ENCODE measurements at places on chromosomes 1 and 21.

GRCh38 chr1:184010788-184011187 is 26.7 kb downstream of the COLGALT2 start:
- DNase-seq: no peak

- no peak for DNase-seq
Measured at GRCh38 chr1:65734979-65735378, 57.7 kb upstream of the PDE4B start.

- DNase-seq: no peak
Measured at GRCh38 chr1:79852004-79852403, 845.5 kb upstream of the ADGRL4 start.

DNA sequence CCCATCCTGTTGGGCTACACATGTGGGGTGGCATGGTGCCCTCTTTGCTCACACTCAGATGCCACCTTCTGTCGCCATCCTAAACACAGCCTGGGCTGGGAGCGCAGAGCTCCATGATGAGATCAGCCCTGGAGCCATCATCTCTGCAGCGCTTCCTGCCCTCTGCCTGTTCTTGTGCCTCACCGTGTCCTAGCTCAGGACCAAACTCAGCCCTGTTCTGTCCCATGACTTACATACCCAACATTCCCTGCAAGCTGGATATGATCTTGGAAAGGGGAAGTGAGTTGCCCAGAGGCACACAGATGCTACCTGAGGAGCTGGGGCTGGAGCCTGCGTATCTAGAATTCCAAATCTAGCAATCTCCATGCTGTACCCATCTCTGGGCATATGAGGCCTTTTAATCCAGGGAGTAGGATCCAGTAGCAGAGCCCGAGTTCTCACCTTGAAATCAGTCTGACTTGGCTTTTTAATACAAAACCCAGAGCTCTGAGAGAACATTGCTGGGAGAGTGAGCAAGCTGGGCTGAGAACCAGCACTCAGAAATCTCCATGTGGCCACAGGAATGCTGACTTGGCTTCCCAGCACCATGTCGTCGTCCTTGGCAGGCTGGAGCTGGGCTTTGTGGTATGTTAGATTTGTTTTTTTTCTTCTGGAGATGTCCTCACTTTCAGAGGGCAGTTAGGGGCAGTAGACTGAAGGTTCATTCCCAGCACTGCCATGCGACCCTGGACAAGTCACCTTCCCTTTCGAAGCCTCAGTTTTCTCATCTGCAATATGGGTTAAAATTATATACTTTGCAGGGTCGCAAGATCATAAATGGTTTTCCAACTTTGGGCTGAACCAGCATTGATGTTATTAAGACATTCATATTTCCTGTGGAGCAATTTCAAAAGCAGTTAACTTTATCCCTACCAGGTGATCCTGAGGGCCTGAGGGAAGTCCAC is 2.6 kb downstream of the ALPL start:
- DNase-seq: peak; percentile 89

GRCh38 chr1:96579636-96580035 is 141.9 kb upstream of the PTBP2 start:
- no peak for DNase-seq

DNA sequence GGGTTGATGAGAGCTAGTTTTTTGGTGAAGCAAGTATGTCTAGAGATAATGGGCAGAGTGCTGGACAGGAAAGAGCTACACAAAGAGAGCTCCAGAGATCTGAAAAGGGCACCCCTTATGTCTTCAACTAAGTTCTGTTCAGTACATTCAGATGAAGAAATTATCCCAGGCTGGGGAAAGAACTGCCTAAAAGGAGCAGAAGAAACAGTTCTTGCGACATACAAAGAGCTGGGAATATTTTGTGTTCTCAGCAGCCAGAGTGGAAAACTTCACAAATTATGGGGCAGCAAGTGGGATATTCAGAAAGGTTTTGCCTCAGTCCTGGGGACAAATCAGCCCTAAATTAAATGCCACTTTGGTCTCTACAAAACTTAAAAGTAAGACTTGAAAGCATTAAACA is 17.4 kb upstream of the CCN1 start:
- DNase-seq: no peak

DNA sequence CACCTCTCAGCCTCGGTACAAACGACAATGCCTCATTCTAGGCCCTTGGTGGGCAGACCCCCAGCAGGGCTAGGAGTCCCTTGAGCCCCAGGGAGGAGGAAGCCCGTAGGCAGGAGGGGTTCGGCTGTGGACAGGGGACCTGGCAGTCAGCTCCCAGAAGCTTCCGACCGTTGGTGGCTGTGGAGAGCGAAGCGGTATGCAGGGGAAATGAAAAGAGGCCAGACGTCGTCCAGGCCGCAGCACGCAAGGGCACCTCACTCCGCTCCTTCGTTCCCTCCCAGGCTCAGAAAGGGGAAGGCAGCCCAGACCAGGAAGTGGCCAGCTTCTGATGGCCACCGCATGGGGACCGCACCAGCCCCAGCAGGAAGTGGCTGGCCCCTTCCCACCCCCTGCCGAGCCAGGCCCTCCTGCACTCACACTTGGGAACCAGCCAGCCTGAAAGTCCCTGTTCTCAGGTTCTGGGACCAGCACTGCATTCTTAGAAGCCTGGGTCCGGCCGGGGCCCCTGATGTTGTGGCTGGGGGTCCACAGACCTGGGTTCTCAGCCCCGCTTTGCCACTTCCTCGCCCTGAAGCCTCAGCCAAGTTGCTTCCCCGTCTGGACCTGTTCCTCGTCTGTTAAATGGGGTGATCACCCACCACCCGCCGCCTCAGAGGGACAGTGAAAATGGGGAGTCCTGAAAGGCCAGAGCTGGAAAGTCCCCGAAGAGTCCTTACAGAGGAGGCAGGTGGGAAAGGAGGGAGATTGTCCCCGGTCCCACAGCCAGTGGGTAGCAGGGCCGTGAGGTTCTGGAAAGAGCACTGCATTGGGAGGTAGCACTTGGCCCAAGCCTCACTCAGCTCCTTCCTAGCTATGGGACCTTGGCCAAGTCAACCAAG is 104.0 kb upstream of the RUNX3 start:
- DNase-seq: no peak
